ENCODE measurements at places on chromosomes 11 and 22.

GRCh38 chr22:31143537-31143936, 3.2 kb upstream of the PLA2G3 start:
- no peak for DNase-seq

GRCh38 chr11:5258543-5259262, 4.1 kb upstream of the HBG2 start:
- DNase-seq, result no peak

- peak; percentile 61 for DNase-seq
These were observed 7.0 kb upstream of the SH3BP1 start for GRCh38 chr22:37632174-37633088.

GRCh38 chr11:111561306-111561705, 20.8 kb downstream of the LAYN start:
- no peak for DNase-seq

DNA sequence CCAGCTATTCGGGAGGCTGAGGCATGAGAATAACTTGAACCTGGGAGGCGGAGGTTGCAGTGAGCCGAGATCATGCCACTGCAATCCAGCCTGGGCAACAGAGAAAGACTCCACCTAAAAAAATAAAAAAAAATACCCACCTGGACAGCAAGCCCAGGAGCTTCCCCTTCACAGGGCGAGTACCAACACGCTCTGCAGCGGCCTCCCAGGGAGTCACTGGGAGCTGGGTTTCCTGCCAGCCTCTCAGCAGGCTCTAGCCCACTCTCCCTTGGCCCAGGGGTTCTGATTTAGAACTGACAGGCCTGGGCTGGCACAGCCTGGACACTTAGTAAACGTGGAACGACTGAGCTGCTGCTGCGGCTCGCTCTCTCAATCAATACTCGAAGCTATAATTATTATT, 2.0 kb upstream of the CABP7 start:
- no peak for DNase-seq

DNA sequence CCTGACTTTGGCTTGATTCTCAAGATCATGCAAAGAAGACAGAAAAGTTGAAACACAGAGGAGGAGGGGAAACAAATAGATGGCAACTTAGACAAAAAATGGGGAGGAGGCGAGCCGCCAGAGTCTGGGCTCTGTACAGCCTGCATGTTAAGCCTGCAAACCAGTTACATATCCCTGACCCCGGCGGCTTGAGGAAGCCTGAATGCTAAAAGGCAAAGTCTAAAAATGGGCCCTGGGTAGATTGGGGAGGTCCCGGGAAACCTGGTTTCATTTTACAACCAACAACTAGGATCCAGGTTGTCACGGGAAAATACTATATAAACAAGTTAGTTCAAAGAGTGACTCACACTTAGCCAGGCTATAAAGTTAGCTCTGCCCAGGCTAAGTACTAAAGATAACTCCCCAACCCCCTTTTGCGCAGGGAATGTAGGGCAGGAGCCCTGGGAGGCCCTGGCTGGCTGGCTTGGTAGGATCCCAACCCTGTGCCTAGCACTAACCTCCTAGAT, 18.8 kb upstream of the ZBTB16 start:
- DNase-seq, result no peak

DNA sequence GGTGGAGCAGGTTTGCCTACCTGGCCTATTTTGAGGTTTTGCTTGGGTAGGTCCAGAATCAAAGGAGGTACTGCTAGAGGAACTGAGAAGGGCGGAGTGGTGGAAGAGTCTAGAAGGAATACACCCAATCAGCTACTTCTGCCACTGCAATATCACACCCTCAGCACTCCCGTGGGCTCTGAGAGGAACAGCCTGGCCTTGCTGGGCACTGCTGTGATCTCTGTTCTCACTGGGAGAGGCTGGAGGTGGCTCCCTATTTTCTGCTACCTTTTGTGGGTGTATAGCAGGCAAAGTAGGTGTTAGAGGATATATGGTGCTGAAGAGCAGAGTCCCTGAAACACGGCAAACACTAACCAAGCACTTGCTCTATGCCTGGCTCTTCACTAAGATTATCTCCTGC, 25.0 kb upstream of the IGSF22 start:
- no peak for DNase-seq

DNA sequence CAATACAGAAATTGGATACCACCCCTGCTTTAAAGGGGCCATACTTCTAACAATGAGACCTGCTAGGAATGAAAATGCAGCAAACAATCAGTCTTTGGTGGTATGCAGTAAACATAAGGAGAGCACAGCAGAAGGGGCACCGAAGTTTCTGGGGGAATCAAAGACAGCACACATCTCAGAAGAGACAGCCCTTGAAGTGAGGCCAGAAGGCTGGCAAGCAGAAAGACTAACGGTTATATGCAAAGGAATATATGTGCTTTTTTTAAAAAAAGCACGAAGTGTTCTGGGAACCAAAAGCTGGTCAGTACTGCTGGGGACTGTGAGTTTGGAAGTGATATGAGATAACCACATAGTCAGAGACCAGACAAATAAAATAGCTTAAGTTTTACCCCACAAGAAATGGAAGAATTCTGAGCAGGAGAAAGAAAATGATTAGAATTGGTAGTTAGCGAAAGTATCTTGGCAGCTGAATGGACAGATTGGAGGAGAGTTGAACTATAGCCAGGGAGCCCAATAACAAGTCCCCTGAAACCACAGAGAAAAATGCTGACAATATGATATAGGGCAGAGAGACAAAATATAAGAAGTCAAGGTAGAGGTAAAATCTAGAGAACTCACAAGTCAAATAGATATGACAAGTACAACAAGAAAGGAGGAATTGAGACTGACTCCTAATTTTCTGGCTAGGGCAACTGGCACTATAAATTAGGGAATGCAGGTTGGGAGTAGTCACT, 125.7 kb downstream of the MRTFA start:
- no peak for DNase-seq

DNA sequence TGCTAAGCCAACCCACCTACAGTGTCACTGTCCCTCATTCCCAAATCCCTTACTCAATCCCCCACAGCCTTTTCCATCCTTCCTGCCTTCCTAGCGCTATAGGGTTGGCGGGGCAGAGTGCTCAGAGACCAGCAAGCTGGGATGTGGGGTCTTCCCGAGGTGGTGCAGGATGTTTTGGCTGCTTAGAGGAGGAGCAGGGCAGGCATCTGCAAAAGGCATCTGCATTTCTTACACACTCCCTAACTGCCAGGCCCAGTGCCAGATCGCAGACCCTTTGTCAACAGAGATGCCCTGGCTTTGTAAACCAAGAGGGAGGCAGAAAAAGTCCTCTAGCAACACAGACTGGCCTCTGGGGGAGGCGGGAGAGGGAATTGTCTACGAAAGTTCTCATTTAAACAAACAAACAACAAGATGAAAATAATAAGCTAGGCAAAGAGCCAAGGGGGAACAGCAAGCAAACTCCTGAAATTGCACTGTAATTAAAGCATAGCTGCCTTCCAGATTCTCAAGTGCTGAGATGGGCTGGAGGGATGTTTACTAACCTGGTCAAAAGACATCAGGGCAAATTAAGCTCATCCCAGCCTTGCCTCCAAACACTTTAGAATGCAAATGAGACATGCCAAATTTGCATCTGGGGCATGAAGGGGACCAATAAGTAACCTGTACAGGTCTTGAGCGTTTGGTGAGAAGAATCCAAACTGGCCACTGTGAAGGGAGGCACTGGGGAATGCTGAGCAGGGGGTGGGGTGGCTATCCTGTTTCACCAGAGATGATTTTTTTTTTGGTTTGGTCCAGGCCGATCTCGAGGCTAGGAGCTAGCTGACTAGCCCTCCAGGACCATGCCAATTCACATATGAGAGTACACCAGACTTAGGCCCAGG, 38.1 kb upstream of the ADA2 start:
- DNase-seq, result no peak
